Tongue (tissue), 3 donors: ENCODE measurements at places on chromosomes 1 and 21. TPM values are rescaled to one million over a fixed set of nuclear protein-coding genes. Genes with fewer than 3 reads are reported as not detected.

- DNase-seq: peak; percentile 90
Observed at GRCh38 chr1:202315576-202316168, 26.1 kb downstream of the UBE2T start.

DNA sequence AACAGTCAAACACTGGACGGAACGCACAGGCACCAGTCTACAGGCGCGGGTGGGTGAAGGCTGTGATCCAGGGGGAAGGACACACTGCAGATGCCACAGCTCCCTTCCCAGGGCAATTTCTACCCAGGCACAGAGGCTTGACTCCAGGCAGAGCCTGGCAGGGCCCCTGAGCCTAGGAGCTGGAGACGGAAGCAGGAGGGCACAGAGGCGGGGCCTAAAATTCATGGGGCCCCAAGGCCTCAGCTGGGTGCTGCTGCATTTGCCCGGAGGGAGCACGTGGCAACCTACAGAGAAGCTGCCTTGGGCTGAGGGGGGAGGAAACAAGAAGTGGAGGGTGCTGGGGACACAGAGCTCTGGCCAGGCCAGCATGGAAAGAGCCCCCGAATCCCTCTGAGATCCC, 41.2 kb downstream of the UBE2G2 start:
- no peak for DNase-seq

- peak; percentile 66 for DNase-seq
Observed at GRCh38 chr1:229155472-229155871, 115.4 kb upstream of the RAB4A start.

Gene TSPEAR
- 1.0 TPM for total RNA-seq
